ENCODE measurements at places on chromosomes 13 and 19. TPM values are rescaled to one million over a fixed set of nuclear protein-coding genes. Genes with fewer than 3 reads are reported as not detected.

GRCh38 chr13:41028051-41028450, 8.9 kb upstream of the ELF1 start:
- H3K4me3 ChIP-seq: no peak overlapping the region
- no peaks in the 10 kb centered on the region for H3K27me3 ChIP-seq
- no peak for DNase-seq
- H3K4me1 ChIP-seq: peaks cover 77% of the 10 kb centered on the region

- H3K36me3 ChIP-seq: no peaks in the 10 kb centered on the region
- H3K27me3 ChIP-seq: no peaks in the 10 kb centered on the region
- H3K27ac ChIP-seq: no peak overlapping the region
- no peak for DNase-seq
Observed at GRCh38 chr13:65111223-65111622, 2118.9 kb downstream of the PCDH9 start.

DNA sequence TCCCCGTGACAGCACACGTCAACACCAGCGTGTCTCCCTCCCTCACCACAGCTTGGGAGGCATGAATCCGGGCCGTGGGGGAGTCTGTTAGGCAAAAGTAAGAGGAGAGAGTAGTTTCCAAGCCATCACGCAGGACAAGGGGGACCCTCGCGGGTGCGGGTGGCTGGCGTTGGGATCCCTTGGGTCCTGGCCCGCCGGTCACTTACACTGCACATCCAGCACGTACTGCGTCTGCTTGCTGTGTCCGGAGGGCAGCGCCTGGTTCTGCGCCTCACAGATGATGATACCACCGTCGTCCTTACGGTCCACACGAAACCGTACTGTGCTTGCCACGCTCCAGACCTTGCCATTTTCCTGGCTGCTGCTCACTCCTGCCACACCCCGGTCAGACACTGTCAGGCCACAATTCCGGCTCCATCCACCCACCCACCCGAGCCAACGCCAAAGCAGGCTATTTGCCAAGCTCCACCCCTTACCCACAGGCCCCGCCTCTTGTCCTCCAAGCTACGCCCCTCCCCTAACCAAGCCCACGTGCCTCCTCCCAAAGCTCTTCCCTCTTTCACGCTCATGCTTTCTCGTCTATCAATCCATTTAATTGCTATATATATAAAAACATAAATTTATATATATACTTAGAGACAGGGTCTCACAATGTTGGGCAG, 6.6 kb upstream of the ZNF428 start:
- H3K27me3 ChIP-seq: no peaks in the 10 kb centered on the region

The ERCC1 gene
- total RNA-seq: 91.3 TPM

The ZNF730 gene
- total RNA-seq: not detected

The PRDX2 gene
- 105 TPM for total RNA-seq

The TDRD12 gene
- total RNA-seq: 0.52 TPM
